8988T (cell line): ENCODE measurements at places on chromosomes 4 and X.
A peak's percentile ranks its signal among the peaks of the same experiment; 100 is the strongest.

GRCh38 chrX:154855256-154855655 is 20.8 kb upstream of the SMIM9 start:
- DNase-seq, result no peak

DNA sequence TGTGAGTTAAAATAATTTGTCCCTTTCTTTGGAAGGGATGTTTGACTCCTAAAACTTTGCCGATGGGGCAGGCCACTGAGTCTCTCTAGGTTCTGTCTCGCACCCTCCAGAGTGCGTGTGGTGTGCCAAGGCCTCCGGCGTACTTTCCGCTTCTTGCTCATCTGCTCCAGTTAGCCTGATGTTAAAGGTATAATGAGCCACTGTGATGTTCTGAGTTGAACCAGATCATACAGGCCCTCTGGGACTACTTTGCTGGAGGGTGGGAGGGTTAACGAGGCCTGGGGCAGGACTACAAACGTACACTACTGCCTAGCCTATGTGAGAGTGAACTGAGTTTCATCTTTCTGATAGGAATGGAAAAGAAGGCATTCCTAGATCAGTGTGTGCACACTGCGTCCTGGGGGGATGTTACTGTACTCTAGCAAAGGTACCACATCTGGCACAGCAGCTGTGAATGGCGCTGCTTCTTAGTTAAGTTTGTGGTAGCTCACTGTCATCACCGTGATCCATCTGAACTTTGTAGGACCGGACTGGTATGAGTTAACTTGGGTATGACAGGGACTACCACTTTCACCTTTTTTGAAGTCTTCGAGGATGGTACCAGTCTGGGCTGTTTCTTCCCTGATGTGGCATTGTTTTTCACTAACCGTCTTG is 60.2 kb downstream of the RGS12 start:
- no peak for DNase-seq

GRCh38 chr4:182208526-182209050 is 34.6 kb upstream of the TENM3 start:
- no peak for DNase-seq

DNA sequence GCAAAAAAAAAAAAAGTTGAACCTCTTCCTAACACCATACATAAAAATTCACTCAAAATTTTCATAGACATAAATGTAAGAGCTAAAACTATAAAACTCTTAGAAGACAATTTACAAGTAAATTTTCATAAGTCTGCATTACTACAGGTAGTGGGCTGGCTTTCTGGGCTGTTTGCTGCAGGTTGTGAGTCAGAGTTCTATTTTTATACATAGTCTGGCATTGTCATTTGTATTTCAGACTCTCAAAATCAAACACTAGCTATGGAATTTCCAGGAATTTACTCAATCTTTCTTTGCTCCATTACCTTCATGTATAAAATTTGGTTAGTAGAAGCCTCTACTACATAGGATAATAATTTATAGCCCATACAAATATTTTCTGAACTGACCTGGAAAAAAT is 227.2 kb downstream of the COX18 start:
- no peak for DNase-seq

- no peak for DNase-seq
These were observed 3.4 kb upstream of the PPID start for GRCh38 chr4:158726633-158727032.

DNA sequence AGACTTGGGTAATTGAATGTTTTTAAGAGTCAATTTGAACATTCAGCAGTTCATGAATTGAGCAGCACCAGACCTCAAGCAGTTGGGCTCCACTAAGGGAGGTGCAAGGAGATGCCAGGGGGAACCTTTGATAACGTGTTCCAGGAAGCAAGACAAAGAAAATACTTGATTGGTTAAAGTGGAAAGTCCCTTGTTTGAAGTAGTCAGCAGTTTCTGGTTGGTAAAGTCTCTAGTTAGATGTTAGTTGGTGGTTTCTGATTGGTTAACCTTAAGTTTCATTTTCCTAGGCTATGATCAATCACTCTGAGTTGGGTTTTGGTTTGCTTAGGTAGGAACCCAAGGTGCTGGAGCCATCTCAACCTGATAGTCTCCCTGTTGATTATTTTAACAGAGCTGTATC is 4.0 kb downstream of the HERC6 start:
- DNase-seq, result no peak

GRCh38 chrX:47093248-47093647 is 15.0 kb downstream of the RGN start:
- peak; percentile 21 for DNase-seq

DNA sequence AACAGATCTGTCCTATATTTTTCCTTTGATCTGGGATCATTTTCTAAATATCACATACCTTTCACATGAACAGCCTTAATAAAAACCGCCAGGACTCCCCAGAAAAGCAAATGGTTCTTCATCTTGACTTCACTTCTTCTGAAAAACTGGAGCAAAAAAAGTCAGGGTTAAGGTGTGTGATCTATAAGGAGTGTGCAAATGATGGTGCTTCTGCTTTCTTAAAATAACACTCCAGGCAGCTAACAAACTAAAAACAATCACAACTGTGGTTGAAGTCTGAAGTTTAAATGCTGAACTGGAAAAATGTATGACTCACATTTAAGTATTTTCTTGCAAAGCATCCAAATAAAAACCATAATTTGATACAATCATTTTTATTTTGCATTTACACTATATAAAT is at the start of gene JCHAIN:
Gene JCHAIN, minus strand, starts transcription at position 140 of the 400 bp plus-strand sequence. Its CDS starts 18 bp downstream, at position 122.
- no peak for DNase-seq

DNA sequence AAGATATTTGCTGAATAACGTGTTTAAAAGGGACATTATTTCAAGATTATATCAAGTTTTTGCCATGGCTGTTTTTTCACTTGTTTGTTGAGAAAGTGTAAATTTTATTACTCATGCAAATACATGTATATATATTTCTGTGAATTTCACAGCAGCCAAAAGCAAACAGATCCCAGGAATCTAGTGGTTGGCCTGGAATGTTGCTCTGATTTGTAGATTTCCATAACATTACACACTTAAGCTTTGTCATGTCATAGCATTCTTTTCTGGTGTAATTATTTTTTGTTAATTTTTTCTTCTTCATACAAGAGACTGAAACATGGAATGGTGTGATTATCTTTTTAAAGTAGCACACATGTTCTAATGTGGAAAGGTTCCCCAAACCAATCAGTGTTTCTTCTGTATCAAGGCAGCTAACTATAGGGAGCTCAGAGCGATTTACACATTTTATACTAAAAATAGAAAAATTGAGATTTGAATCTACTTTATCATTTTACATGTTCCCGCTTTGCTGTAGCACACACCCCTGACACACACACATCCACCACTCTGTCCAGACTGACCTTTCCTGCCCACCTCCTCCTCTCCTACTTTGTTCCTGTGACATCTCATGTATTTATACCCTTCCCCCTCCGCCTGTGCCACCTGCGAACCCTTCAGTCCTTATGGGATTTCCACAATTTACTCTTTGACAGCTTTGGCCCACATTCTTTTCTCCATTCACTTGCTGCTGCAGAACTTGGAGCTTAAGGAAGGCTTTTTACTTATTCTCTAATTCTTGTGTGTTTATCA is 20.3 kb downstream of the RUFY3 start:
- no peak for DNase-seq

DNA sequence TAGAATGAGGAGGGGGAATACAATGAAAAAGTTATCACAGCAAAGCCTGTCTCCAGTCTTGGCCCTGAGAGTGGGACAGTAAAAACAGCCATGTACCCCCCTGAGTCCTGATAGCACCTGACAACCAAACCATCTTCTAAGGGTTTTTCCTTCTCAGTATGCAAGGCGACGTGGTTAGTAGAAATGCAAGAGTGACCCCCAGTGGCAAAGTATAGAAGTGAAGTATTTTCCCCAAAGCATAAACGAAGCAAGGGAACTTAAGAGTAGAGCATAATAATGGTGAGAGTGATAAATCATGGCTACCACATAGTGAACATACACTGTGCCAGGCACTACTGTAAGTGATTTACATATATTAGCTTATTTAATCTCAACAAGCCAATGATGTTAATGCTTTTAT is 52.8 kb downstream of the FAM47C start:
- no peak for DNase-seq

DNA sequence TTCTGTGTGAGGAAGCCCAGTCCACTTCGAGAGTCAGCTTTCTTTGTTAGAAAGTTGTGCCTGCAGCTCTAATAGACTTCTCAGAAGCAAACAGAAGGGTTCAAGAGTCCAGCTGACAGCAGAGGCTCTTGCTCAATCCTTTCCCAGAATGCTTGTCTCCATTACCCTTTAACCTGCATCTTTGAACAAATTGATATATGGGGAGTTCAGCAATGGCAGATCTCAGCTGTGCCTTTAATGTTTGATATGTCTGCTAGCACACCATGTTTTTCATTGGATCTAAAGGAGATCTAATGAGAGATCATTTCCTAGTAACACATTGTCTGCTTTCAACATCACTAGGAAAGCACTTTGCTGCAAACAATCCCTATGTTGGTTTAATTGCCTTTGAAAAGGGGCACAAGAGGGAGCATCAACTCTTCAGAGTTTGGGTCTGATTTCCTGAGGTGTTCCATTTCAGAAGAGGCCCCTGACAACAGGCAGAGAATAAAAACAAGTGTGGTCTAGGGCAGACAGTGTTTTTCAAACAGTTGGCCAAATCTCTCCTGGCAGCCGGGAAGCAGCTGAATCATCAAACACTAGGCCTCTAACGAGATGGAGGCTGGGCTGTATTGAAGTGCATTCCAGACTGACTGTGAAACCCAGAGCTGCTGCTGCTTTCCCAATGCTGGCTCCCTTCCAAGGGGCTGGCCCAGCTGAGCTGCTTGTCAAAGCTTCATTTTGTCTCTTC is 55.5 kb downstream of the LUZP4 start:
- peak; percentile 33 for DNase-seq

- no peak for DNase-seq
These were observed 40.6 kb downstream of the CLCN3 start for GRCh38 chr4:169660929-169661328.

- DNase-seq, result no peak
These were observed 16.1 kb downstream of the TNIP3 start for GRCh38 chr4:121148000-121148399.

- DNase-seq, result peak; percentile 40
These were observed 40.0 kb upstream of the IRF2 start for GRCh38 chr4:184514121-184514988.

- no peak for DNase-seq
These were observed 1080.5 kb upstream of the TENM3 start for GRCh38 chr4:181162676-181163075.

DNA sequence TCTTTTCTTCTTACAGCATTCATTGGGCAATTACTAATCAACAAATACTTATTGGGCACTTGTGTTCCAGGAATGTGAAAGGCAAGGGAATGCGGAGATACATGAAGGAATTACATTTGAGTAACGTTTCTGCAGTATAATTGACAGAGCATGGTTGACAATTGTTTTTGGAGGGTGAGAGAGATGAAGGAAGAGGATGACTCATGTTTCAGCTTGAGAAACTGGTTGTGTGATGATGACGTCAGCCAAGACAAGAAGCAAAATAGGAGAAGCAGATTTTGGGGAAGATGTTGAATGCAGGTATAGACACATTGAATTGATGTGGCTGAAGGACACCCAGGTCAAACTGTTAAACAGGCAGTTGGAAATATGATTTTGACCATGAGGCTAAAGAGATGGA is 8.0 kb upstream of the CPEB2 start:
- DNase-seq, result no peak

GRCh38 chr4:143625632-143626031 is 74.8 kb downstream of the FREM3 start:
- DNase-seq, result no peak

DNA sequence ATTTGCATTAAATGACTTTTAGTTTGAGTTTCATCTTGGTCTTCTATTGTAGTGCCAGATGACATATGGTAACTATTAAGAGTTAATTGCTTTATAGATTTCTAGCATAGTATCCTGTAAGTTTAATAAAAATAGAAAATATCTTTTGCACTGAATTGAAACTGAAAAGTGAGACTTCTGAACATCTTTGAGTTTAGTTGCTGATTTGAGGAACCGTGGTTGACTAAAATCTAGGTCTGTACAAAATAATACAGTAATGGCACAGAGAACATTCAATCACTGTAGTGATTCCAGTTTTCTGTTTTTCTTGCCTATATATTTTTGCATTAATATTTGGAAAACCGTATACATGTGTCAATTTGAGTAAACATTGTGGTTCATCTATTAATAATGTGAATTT is 60.7 kb downstream of the SPATA4 start:
- no peak for DNase-seq

DNA sequence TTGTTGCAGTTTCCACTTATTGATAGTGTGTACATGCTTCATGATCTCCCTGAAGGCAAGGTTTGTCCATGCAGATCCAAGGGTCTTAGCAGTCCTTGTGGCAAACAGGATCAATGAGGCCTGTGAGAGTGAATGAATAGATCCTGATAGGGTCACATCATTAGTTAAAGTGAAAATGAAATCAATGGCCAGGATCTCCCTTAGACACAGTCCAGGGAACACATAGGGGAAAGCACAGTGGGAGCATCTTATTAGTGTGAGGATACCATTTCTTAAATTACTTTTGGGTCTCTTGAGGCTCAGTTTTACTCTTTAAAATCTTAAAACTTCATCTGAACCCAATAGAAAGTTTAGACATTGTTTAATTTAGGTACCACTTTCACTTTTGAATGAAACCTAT is 59.3 kb downstream of the ARHGAP6 start:
- no peak for DNase-seq

DNA sequence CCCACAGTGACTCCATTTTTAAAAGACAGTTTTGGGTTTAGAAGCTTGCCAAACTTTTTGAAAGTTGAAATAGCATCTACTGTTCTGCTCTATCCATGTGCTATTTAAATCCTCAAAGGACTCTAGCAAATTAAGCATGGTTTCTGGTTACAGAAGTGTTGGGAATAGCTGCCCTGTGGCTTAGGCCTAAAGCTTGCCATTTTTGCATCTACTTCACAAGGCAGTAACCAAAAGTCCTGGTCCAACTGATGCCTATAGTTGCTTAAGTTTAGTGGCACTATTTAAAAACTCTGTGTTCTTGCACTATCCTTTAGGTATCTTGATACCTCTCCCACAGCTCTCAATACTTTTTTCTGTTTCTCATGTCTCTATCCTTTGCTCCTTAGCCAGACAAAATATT is 251.0 kb upstream of the GPC4 start:
- DNase-seq, result no peak

DNA sequence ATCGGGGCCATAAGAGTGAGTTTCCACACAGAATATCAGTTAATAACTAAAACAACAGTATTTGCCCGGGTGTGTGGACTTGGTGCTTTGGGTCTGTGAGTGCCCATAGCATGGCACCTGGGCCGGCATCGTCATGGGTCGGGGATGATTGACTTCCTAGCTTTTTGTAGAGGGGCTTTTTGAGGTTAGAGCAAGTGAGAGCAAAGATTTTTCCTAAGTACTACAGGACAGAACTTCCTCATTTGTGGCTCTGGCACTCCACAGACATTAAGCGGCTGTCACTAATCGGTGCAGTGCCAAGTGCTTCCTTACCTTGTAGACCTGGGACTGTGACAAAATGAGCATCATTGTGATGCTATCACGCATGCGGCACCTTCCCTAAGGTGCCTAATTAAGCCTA is 81.0 kb downstream of the SHROOM2 start:
- no peak for DNase-seq

GRCh38 chr4:181528570-181529184 is 714.5 kb upstream of the TENM3 start:
- DNase-seq, result peak; percentile 15

- DNase-seq, result no peak
These were observed 167.3 kb downstream of the PJA1 start for GRCh38 chrX:68997911-68998310.
